Muscle of leg (tissue), 16 donors: ENCODE measurements at places on chromosomes 1 and 21. TPM values are rescaled to one million over a fixed set of nuclear protein-coding genes. Genes with fewer than 3 reads are reported as not detected.

GJA5 gene
- 25.3 TPM for polyA plus RNA-seq

DENND2C gene
- 4.4 TPM for polyA plus RNA-seq

LCE2C gene
- not detected for polyA plus RNA-seq

SPRR2G gene
- not detected for polyA plus RNA-seq

BRINP2 gene
- 0.45 TPM for polyA plus RNA-seq

PIGM gene
- polyA plus RNA-seq: 4.3 TPM

PLA2G4A gene
- polyA plus RNA-seq: 3.0 TPM
